ENCODE measurements at places on chromosomes 1 and 21. TPM values are rescaled to one million over a fixed set of nuclear protein-coding genes. Genes with fewer than 3 reads are reported as not detected.
A peak's percentile ranks its signal among the peaks of the same experiment; 100 is the strongest.

- DNase-seq, result no peak
Measured at GRCh38 chr1:30514945-30515344, 208.4 kb downstream of the MATN1 start.

- DNase-seq, result no peak
Measured at GRCh38 chr1:59146056-59146455, 150.8 kb upstream of the FGGY start.

GRCh38 chr1:53686091-53686964 is 52.6 kb downstream of the GLIS1 start:
- peak; percentile 23 for DNase-seq

DNA sequence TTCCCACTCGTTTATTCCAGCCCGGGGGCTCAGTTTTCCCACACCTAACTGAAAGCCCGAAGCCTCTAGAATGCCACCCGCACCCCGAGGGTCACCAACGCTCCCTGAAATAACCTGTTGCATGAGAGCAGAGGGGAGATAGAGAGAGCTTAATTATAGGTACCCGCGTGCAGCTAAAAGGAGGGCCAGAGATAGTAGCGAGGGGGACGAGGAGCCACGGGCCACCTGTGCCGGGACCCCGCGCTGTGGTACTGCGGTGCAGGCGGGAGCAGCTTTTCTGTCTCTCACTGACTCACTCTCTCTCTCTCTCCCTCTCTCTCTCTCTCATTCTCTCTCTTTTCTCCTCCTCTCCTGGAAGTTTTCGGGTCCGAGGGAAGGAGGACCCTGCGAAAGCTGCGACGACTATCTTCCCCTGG is 716 bp downstream of the OLIG2 start:
- no peak for DNase-seq

DNA sequence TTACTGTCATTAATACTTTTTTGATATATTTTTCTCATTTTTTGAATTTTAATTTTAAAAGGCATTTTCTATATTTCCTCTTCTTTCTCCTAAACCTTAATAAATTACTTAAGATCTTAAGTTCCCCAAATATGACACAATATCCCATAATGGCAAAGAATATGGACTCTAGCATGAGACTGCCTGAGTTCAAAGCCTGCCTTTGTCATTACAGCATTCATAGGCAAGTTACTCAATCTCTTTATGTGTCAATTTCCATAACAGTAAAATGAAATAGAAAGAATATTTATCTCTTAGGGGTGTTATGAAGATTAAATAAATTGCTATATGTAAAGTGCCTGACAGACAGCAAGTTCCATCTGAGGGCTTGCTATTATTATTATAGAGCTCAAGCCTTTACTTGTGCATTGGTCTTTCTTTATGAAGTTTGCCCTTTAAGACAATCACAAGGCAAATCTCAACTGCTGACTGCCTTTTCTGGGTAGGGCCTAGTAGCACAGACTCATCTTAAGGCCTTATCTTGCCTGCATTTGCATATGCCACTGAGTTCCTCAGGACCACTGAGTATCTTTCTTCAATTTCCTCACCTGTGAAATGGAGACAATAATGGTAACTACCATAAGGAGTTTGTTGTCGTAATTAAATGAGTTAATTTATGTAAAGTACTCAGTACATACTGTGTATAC is 231.0 kb downstream of the NRIP1 start:
- no peak for DNase-seq

GRCh38 chr1:207959141-207959825 is 48.4 kb upstream of the CD34 start:
- peak; percentile 56 for DNase-seq

DNA sequence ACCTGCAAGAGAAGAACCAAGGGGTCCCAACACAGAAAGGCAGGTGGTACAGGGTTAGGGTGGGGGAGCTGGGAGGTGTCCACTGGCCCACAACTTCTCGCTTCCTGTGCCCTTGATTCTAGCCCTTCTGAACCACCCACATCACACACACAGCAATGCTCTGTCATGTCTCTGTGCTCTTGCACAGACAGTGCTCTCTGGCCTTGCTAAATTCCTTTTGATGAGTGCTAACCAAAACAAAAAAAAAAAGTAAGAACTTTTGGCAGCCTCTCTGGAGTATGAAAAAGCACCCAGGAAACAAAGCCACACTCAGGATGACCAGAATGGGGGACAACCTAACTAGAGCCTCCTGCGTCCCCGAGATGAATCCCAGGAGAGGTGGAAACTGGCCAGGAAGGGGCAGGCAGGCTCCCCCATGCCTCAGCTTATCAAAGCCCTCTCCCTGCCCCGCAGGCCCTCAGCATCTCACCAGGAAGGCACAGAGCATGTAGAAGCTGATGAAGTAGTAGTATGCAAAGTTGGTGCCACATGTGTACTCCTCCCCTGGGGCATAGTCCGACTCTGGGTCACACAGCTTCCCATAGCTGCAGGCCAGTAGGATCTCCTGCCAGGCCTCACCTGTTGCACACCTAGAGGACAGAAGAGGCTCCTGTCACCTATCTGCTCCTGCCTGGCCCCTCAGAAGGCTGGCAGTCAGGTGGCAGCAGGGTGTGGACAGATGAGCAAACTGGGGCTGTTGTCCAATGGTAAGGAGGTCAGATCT is 27.2 kb upstream of the KIF21B start:
- no peak for DNase-seq

DNA sequence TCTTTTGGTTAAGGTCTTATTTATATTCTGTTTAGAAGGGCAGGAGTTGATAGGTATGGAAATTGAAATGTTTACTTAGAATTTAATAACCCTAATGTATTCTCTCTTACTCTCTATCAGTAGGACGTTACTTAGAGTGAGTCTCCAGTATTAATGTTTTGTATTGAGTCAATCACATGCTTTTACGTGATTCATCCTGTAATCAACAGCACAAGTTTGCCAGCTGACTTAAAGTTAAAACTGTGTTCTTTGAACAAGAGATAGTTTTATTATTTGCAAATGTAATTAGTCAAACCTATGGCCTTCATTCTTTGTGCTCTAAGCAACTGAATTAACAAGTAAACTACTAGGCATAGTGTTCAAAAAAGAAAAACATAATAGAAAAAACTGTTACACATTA is 57.3 kb downstream of the PKN2 start:
- no peak for DNase-seq

- DNase-seq, result peak; percentile 55
Measured at GRCh38 chr1:201274616-201275252, 8.6 kb upstream of the PKP1 start.

- DNase-seq, result no peak
Measured at GRCh38 chr1:61452176-61453035, 272.5 kb downstream of the TM2D1 start.

DNA sequence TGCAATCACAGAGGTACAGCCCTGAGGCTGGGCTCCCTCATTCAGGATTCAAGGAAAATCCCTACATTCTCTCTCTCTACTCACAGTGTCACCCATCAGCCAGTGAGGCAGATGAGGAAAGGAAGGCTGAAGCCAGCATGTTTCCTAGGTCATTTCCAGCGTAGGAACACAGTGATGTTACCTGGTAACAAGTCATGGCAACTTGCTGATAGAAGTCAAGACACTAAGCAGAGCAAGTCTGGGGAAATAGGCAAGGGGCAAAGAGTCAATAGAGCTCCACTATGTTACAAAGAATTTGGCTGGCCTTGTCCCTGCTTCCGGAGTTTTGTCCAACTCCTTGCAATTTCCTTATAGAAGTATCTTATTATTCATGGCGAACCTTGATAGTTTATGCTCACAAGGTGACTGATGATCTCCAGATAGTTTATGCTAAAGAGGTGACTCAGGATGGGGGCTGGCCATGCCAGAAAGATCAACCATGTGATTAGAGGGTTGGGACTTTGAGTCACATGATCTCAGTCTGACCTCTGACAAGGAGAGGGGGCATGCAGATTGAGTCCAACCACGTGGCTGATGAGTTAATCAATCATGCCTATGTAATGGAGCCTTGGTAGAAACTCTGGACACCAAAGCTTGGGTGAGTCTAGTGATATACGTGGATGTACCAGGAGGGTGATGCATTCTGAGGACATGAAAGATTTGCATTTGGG is 51.1 kb downstream of the SUSD4 start:
- no peak for DNase-seq

DNA sequence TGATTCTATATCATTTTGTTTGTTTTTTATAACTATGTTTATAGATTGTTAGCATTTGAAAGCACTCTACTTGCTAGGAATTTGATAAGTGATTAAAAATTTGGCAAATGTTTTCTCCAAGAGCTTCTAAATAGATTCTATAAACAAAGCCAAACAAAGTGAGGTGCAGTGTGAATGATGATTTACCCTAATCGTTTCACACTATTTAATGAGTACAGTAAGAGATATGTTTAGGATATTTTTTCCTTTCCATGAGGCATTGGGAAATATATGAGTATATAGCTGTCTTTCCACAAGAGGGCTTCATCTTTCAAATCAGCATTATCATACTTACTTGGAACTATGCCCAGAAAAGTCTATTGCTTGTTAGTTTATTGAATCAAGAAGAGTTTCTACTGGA is 277.0 kb upstream of the BRINP3 start:
- peak; percentile 0 for DNase-seq

GRCh38 chr1:223683586-223684487 is 18.3 kb upstream of the CAPN8 start:
- DNase-seq, result peak; percentile 69

- DNase-seq, result no peak
Measured at GRCh38 chr1:145994391-145995120, 1.8 kb downstream of the TXNIP start.

GRCh38 chr1:200917291-200917817 is 22.7 kb downstream of the INAVA start:
- no peak for DNase-seq

- DNase-seq, result no peak
Measured at GRCh38 chr1:89998306-89998705, 3.4 kb downstream of the ZNF326 start.

GRCh38 chr21:36149788-36150711 is 6.6 kb upstream of the DOP1B start:
- DNase-seq, result no peak

GRCh38 chr1:209825591-209826434 is 2.0 kb upstream of the UTP25 start:
- DNase-seq, result no peak

- DNase-seq, result no peak
Measured at GRCh38 chr1:61094677-61095469, 12.5 kb downstream of the NFIA start.

DNA sequence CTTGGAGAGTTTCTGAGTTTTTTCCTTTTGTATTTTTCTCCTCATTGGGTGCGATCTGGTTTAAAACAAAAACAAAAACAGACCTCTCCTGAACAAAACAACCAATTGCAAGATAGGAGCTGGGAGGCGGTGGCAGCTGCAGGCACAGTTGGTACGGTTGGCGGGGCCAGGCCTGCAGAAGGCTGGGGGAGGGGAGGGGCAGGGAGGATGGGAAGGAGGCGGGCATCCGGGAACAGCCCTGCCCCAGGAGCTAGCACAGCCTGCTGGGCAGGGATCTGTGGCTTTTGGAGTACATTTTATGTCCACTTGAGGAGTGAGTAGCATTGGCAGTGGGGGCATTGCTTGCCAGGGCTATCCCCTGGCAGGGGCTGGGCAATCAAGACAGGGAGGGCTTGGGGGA is 5.2 kb downstream of the CAPN9 start:
- peak; percentile 93 for DNase-seq

DNA sequence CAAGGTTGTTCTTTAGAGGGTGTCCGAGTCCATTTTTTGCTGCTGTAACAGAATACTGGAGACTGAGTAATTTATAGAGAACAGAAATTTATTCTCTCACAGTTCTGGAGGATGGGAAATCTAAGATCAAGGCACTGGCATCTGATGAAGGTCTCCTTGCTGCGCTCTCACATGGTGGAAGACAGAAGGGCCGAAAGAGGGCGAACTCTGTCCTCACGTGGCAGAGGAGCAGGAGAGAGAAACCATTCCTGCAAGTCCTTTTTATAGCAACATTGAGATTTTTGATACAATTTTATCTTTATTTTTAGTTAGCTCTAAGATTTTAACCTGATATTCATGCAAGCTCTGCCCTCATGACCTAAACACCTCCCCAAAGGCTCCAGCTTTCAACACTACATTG is 48.3 kb downstream of the ATG4C start:
- no peak for DNase-seq

DNA sequence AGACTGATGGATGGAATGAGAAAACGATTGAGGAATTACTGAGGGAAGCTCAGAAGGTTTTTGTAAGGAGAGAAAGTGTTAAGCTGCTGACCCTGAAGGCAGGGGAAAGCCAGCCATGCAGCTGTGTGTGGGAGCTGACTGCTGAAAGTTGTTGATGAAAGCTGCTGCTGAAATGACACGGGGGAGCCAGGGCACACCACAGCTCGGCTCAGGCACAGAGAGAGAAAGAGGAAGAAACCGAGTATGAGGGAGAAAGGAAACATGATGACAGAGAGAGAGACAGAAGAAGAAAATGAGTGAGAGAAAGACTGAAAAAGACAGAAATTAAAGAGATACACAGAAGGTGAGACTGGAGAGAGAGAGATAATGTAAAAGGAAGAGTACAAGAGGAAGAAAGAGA is 115.5 kb downstream of the LRRC53 start:
- no peak for DNase-seq

GRCh38 chr1:205430696-205431305 is 8.9 kb upstream of the LEMD1 start:
- no peak for DNase-seq

DNA sequence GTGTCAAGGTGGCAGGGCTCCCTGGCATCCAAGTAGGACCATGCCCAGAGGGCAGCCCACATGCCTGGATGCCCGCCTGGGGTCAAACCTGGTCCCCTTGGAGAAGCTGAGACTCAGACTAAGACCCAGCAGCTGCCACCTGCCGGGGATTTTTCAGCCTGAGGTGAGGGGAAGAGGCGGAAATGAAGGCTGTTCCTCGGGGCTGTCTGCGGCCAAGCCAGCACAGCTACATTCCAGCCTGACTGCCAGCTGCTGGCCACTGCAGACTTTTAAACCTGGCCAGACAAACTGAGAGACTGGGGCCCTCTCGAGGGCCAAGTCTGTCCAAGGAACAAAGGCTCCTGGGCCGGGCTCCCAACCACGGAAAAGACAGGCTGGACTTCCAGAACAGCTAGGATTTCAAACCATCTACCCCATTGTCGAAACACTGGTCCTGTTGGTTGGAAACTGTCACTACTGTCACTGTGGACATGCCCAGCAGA is 21.9 kb upstream of the PLEKHG5 start:
- DNase-seq, result no peak

- DNase-seq, result no peak
Measured at GRCh38 chr1:91673613-91674012, 173.0 kb downstream of the CDC7 start.

- DNase-seq, result no peak
Measured at GRCh38 chr1:102640872-102641271, 467.4 kb downstream of the COL11A1 start.

GRCh38 chr1:167158111-167158812 is 62.4 kb upstream of the POU2F1 start:
- no peak for DNase-seq

Gene DIO1
- not detected for total RNA-seq

Gene PROK1
- not detected for total RNA-seq

Gene DAB1
- 71.6 TPM for total RNA-seq

Gene TMEM234
- 22.2 TPM for total RNA-seq

Gene TLR5
- 3.3 TPM for total RNA-seq

Gene ZNF683
- not detected for total RNA-seq

Gene LRRC38
- 2.4 TPM for total RNA-seq

Gene KRTAP10-7
- not detected for total RNA-seq

Gene HCRTR1
- total RNA-seq, result 0.64 TPM

Gene CFAP74
- 0.36 TPM for total RNA-seq

Gene PADI6
- total RNA-seq, result not detected

Gene MYOG
- total RNA-seq, result not detected

Gene PTPN7
- total RNA-seq, result 0.09 TPM

Gene S100A9
- total RNA-seq, result 9.0 TPM

Gene MFAP2
- total RNA-seq, result 17.7 TPM

Gene WARS2
- total RNA-seq, result 15.3 TPM

Gene PGLYRP4
- not detected for total RNA-seq

Gene RPE65
- 0.09 TPM for total RNA-seq

Gene TP53BP2
- 37.9 TPM for total RNA-seq

Gene PLA2G2F
- not detected for total RNA-seq

Gene KRTAP21-2
- total RNA-seq, result not detected

All from cerebellum (tissue), 4 donors.